Esophagus squamous epithelium (tissue), 5 donors: ENCODE measurements at places on chromosomes 1 and 21.

- H3K27me3 ChIP-seq = no peaks in the 10 kb centered on the region
- H3K36me3 ChIP-seq = no peaks in the 10 kb centered on the region
- H3K4me3 ChIP-seq = no peak overlapping the region
- no peak overlapping the region for H3K27ac ChIP-seq
- DNase-seq = no peak
Measured at GRCh38 chr21:16974060-16974459, 538.8 kb upstream of the CXADR start.

DNA sequence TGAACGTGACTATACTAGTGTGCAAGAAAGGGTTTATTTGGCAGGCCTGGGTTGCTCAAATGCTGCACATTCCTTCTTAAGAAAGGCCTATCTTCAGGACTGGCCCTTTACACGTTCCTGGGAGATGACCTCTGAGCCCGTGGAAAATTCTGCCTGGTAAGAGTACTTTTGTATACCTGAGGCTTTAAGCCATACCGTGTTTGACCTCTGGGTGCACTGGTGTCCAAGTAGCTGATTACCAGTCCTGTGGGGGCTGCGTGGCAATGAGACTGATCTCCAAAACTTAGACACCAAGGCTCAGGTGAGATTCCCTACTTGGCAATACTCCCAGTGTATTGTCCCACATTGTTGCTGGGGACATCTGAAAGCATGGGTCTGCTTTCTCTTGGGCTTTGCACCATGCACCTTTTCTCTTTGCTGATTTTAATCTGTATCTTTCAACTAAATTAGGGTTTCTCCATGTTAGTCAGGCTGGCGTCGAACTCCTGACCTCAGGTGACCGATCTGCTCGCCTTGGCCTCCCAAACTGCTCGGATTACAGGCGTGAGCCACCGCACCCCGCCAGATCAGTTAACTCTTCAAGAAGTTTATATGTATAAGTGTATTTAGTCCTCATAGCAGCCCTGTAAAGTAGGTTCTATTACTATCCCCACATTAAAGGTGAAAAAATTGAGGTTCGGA lies 44.5 kb downstream of the TRIM33 start:
- H3K4me1 ChIP-seq = peaks cover 55% of the 10 kb centered on the region
- H3K27me3 ChIP-seq = no peaks in the 10 kb centered on the region
- no peaks in the 10 kb centered on the region for H3K36me3 ChIP-seq

GRCh38 chr1:209646558-209646957 lies 5.7 kb downstream of the LAMB3 start:
- no peak overlapping the region for H3K4me3 ChIP-seq
- no peak overlapping the region for H3K27ac ChIP-seq
- DNase-seq = no peak
- peaks cover 100% of the 10 kb centered on the region for H3K4me1 ChIP-seq

- no peaks in the 10 kb centered on the region for H3K27me3 ChIP-seq
- no peaks in the 10 kb centered on the region for H3K36me3 ChIP-seq
- peaks cover 29% of the 10 kb centered on the region for H3K4me1 ChIP-seq
- no peak for DNase-seq
- no peak overlapping the region for H3K4me3 ChIP-seq
Measured at GRCh38 chr1:41888756-41889155, 30.0 kb downstream of the HIVEP3 start.

- no peaks in the 10 kb centered on the region for H3K27me3 ChIP-seq
- no peaks in the 10 kb centered on the region for H3K4me1 ChIP-seq
- no peak overlapping the region for H3K4me3 ChIP-seq
- DNase-seq = no peak
- H3K27ac ChIP-seq = no peak overlapping the region
Measured at GRCh38 chr1:114292194-114292593, 138.5 kb upstream of the SYT6 start.

DNA sequence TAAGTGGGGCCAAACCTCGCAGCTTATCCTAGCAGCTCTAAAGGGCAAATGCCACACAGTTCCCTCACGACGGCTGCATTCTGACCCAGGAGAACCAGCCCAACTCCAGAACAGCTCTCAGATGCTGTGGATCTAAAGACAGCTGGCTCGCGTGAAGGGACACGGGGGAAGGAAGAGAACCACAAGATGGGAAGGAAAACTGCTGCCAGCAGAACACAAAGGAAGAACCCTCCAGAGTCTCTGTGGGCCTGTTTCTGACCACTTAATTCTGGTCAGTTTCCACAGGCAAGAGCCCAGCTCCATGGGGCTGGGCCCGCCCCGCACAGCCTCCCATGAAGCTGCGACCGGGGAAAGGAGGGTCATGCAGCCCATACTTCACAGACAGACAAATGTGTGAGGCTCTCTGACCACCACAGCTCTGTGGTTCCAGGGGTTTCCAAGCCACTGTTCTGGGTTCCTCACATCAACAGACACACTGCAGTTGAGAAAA lies 61.1 kb downstream of the SLC45A1 start:
- no peak for DNase-seq
- H3K27me3 ChIP-seq = no peaks in the 10 kb centered on the region

DNA sequence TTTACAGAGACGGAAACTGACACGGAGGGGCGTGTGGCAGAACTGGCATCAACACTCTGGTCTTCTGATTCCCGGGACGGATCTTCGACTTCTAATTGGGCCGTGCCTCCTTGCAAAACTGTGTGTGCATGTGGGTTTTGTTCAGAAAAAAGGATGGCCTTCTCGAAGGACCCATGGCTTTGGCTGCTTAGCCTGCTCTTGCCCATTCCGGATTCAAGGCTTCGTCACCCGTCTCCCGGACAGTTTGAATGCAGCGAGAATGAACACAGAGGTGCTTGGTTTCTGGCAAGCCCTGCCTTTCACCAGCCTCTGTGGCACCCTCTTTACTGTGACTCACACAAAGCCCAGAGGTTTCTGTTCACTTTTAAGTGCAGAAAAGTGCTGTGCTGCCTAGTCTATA lies 120.1 kb downstream of the PRDM2 start:
- DNase-seq = no peak
- peak overlapping the region; percentile 54 for H3K27ac ChIP-seq
- no peak overlapping the region for H3K4me3 ChIP-seq
- H3K27me3 ChIP-seq = no peaks in the 10 kb centered on the region
- H3K36me3 ChIP-seq = no peaks in the 10 kb centered on the region

- no peaks in the 10 kb centered on the region for H3K36me3 ChIP-seq
- H3K27me3 ChIP-seq = no peaks in the 10 kb centered on the region
- DNase-seq = no peak
- no peak overlapping the region for H3K4me3 ChIP-seq
- peak overlapping the region; percentile 88 for H3K27ac ChIP-seq
Measured at GRCh38 chr1:235075048-235075776, 53.4 kb downstream of the TOMM20 start.

DNA sequence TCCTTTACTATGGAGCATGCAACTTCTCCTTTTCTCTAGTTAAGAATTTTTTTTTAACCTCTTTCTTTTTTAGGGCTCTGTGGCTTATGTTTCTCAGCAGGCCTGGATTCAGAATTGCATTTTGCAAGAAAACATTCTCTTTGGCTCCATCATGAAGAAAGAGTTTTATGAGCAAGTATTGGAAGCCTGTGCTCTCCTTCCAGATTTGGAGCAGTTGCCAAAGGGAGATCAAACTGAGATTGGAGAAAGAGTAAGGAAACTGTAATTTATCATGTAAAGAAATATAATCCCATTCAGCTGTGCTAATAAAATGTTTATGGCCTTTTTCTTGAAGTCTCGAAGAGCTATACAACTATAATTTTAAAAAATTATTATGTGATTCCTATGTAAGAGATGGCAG lies 70.1 kb downstream of the HSPA13 start:
- H3K4me3 ChIP-seq = no peak overlapping the region
- H3K27me3 ChIP-seq = no peaks in the 10 kb centered on the region
- no peaks in the 10 kb centered on the region for H3K4me1 ChIP-seq
- H3K27ac ChIP-seq = no peak overlapping the region

- DNase-seq = no peak
- H3K27ac ChIP-seq = no peak overlapping the region
- no peaks in the 10 kb centered on the region for H3K27me3 ChIP-seq
Measured at GRCh38 chr1:10939654-10940450, 72.6 kb upstream of the TARDBP start.

DNA sequence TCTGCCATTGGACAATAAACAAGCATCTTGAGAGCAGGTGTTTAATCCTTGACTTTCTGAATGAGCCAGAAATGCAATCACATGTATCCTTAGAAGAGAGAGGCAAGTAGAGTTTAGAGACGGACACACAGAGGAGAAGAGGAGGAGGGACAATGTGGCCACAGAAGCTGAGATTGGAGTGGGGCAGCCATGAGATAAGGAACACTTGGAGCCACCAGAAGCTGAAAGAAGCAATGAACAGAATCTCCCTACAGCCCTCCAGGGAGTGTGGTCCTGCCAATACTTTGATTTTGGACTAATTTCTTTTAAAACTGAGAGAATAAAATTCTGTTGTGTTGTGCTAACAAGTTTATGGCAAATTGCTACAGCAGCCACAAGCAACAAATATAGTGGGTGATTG lies 141.0 kb downstream of the ATP6V1G3 start:
- H3K27ac ChIP-seq = no peak overlapping the region
- no peaks in the 10 kb centered on the region for H3K36me3 ChIP-seq
- DNase-seq = no peak
- no peaks in the 10 kb centered on the region for H3K4me1 ChIP-seq
- H3K4me3 ChIP-seq = no peak overlapping the region
- H3K27me3 ChIP-seq = no peaks in the 10 kb centered on the region

DNA sequence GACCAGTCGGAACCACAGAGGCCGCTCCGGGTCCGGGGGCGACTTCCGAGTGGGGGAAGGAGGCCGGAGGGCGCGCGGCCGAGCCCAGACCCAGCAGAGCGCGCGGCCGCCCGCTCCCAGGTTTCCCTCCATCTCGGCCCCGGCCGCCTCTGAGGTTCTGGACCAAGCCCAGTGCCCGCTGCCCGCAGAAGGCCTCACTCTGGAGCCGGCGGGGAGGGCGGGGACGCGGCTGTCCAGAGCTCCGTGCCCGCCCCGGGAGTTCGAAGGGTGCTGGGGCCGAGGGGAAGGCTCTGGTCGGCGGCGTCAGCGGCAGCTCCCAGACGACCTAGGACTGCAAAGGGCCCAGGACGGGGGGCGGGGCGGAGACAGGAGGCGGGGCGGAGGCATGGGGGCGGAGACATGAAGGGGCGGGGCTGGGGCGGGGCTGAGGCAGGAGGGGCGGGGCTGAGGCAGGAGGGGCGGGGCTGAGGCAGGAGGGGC lies 48.0 kb upstream of the SLC19A1 start:
- peaks cover 4% of the 10 kb centered on the region for H3K27me3 ChIP-seq
- DNase-seq = no peak
- H3K4me1 ChIP-seq = no peaks in the 10 kb centered on the region
- no peak overlapping the region for H3K27ac ChIP-seq
- peak overlapping the region; percentile 66 for H3K4me3 ChIP-seq

- no peak for DNase-seq
- peaks cover 17% of the 10 kb centered on the region for H3K4me1 ChIP-seq
- H3K4me3 ChIP-seq = no peak overlapping the region
- peak overlapping the region; percentile 88 for H3K27ac ChIP-seq
- no peaks in the 10 kb centered on the region for H3K36me3 ChIP-seq
- H3K27me3 ChIP-seq = no peaks in the 10 kb centered on the region
Measured at GRCh38 chr1:226310637-226311195, 1.8 kb upstream of the LIN9 start.

GRCh38 chr1:217029281-217030157 lies 306.3 kb upstream of the ESRRG start:
- peaks cover 28% of the 10 kb centered on the region for H3K4me1 ChIP-seq
- no peak for DNase-seq
- no peak overlapping the region for H3K27ac ChIP-seq
- no peaks in the 10 kb centered on the region for H3K36me3 ChIP-seq
- no peak overlapping the region for H3K4me3 ChIP-seq

DNA sequence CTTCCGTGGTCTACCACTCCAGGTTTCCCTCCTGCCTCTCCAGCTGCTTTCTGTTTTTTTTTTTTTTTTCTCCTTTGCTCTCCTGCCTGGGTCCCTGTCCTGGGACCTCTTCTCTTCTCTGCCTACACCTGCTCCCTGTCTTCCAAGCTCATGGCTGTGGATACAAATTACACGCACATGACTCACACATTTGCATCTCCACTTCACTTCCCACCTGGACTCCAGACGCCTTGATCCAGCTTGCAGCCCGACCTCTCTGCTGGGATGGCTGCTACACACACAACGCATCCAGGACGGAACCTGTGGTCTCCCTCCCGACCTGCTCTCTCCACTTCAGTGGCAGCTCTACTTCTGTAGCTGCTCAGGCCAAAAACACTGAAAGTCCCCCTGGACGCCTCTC lies 44.4 kb upstream of the B3GALT5 start:
- H3K36me3 ChIP-seq = no peaks in the 10 kb centered on the region
- no peaks in the 10 kb centered on the region for H3K27me3 ChIP-seq
- H3K27ac ChIP-seq = no peak overlapping the region
- H3K4me1 ChIP-seq = no peaks in the 10 kb centered on the region
- no peak for DNase-seq

- peaks cover 5% of the 10 kb centered on the region for H3K4me1 ChIP-seq
- no peaks in the 10 kb centered on the region for H3K27me3 ChIP-seq
- no peak overlapping the region for H3K4me3 ChIP-seq
Measured at GRCh38 chr1:22105611-22106207, 37.2 kb downstream of the WNT4 start.

GRCh38 chr21:33849834-33850233 lies 65.8 kb downstream of the ATP5PO start:
- H3K36me3 ChIP-seq = no peaks in the 10 kb centered on the region
- no peak overlapping the region for H3K27ac ChIP-seq
- no peaks in the 10 kb centered on the region for H3K27me3 ChIP-seq
- DNase-seq = no peak

- no peak for DNase-seq
- H3K4me3 ChIP-seq = no peak overlapping the region
- H3K27ac ChIP-seq = peak overlapping the region; percentile 63
Measured at GRCh38 chr1:21361506-21361905, 71.2 kb upstream of the ECE1 start.
